NCI-H345 (cell line): ENCODE measurements at places on chromosomes 2 and 18.

DNA sequence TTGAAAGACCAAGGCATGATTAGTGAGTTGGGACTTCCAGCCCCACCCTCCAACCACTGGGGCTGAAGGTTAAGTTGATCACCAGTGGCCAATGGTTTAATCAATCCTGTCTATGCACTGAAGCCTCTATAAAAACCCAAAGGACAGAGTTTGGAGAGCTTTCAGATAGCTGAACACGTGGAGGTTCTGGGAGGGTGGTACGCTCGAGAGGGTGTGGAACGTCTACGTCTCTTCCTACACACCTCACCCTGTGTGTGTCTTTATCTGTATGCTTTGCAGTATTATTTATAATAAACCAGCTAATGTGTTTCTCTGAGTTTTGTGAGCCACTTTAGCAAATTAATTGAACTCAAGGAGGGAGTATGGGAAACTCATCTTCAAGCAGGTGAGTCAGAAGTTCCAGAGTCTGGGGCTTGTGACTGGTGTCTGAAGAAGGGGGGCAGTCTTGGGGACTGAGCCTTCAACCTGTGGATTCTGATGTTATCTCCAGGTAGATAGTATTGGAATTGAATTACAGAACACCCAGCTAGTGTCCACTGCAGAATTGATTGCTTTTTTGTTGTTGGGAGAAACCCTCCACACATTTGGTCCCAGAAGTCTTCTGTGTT is 20.3 kb downstream of the ACTR3 start:
- no peak for DNase-seq

DNA sequence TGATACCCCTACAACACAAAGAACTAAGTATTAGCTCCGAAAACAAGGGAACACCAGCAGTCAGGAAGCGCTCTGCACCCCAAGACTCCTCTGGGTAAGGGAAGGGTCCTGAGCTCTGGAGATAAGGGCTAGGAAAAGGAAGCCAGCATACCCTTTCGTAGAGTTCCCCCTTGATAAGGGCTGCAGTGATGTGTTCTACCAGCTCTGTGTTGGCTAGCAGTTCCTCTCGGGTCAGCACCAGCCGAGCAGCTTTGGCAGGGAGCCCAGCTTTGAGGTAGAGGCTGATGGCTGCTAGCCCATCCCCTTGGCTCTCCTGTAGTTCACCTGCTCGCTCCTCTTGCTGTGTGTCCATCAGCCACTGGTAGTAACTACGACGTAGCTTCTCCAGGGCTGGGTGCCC is 18.9 kb downstream of the KRTCAP3 start:
- no peak for DNase-seq

DNA sequence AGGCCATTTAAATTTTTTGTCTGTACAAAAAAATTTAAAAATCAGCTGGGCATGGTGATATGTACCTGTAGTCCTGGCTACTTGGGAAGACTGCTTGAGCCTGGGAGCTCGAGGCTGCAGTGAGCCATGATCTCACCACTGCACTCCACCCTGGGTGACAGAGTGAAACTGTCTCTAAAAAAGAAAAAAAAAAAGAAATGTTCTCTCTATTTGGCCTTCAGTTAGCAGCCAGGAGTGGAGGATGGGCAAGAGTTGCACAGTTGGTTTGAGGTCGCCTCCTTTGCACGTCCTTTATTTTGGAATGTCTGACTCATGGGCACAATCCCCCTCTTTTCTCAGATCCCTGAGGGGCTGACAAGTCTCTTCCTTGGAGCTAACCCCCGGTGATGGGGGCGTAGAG is 26.3 kb downstream of the ITM2C start:
- no peak for DNase-seq

DNA sequence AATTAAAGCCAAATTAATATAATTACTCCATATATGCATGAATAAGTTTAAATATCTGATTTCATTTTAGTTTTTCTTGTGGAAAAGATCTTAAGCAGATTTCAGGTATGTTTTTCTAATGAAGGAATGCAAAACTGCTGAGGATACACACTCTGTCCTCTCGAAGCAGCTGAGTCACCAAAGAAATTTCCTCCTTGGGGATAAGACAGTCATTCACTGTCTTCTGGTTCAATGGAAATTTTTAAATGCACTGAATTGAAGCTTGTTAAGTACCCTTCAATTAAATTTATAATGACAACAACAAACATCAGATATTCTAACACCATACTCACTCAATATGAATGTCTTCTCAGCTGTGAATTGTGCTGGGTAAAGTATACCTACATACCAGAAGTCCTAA is 101.5 kb upstream of the DNER start:
- no peak for DNase-seq

GRCh38 chr2:102735416-102736109 is 26.3 kb upstream of the TMEM182 start:
- peak; percentile 34 for DNase-seq

GRCh38 chr18:51563396-51563795 is 365.9 kb upstream of the MEX3C start:
- DNase-seq, result no peak

DNA sequence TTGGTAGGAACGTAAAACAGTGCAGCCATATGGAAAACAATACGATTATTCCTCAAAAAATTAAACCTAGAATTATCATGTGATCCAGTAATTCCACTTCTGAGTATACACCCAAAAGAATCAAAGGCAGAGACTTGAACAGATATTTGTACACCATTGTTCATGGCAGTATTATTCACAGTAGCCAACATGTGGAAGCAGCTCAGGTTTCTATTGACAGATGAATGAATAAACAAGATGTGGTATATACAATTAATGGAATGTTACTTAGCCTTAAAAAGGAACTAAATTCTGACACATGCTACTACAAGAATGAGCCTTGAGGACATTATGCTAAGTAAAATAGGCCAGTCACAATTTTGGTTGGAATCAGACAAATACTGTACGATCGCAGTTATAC is 14.2 kb upstream of the RTTN start:
- DNase-seq, result no peak

DNA sequence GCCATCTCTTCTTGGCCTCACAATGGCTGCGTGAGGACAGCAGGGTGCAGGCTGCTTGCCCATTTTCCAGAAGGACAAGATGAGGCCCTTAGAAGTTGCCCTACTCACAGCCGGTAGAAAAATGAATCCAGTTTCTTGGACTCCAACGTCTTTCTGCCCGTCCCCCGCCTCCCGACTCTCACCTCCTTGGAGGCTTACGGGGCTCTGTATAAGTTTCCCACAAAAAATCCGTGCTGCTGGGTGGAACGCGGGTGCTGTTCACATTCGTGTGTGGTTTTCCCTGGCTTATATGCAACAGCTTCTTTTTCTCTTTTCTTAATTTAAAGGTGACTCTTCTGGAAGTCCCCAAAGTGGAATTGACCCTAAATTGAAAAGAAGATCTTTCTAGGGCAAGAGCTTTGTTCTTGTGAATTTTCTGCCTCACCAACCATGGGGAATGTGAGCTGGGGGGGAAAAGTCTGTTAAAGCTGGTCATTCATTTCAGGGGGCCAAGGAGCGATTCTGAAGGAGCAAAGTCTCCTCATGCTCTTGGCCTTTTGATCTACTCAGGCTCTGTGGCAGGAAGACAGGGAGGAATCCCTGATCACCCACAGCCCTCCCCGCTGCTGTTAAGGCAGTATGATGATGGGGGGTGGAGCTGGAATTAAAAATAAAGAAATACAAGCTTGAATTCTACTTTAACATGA is 51.3 kb downstream of the DDX1 start:
- DNase-seq, result no peak

DNA sequence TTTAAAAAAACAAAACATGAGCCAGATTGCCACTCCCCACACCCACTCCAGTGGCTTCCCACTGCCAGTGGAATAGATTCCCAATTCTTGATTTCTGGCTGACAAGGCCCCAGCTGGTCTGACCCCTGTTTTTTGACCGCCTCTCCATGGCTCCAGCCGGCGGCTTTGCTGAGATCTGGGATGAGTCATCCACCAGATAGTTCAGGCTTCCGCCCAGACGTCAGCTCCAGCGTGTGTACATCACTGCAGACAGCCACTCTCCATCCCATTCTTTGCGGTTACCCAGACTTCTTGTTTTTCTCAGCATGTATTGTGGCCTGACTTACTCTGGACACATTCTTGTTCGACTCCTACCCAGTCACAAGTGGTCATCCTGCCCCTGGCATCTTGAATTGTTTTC is 227.9 kb downstream of the GBX2 start:
- DNase-seq, result no peak

DNA sequence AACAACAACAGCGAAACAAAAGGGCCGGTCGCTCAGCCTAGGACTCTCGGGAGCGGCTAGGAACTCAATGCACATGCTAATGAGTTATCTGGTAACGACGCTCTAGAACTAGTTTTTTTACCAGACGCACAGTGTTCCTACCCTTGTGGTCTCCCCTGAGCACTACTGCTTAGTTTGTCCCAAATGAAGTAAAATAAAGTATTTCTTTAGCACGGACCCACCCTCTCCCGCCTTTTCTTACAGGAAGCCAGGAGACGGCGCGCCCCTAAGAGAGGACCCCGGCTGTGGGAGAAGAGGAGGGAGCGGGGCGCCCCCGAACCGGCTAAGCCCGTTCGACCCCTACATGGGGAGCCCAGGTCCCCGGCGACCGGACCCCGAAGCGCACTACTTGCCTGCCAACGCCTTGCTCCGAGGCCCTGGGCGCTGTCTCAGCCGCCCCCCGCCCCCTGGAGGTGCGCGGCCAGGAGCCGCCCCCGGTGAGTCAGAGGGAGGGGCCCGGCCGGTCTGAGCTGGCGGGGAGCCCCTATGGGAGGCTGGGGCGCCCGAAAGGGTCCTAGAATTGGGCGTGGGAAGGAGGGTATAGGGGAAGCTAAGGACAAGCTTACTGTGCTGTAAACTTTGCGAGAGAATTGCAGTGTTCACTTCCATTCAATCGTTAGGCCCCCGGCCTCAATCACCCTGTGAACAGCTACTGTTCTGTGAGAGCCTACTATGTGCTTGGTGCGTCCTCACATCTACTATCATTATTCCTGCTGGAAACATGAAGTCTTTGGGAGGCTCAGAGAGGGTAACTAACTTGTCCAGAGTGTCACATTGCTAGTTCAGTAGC is 3.6 kb upstream of the CAPG start:
- DNase-seq, result no peak

DNA sequence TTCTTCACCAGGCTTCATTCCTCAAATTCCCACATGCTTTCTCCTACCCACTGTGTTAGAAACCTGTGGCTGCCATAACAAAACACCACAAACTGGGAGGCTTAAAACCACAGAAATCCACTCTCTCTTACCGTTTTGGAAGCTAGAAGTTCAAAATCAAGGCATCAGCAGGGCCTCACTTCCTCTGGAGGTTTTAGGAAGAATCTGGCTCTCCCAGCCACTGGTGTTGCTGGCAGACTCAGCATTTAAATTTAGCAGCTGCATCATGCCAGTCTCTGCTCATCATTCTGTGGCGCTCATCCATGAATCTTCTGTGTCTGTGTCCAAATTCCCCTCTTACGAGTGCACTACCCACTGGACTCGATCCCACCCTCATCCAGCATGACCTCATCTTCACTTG is 248.5 kb downstream of the ZNF516 start:
- DNase-seq, result peak; percentile 57

DNA sequence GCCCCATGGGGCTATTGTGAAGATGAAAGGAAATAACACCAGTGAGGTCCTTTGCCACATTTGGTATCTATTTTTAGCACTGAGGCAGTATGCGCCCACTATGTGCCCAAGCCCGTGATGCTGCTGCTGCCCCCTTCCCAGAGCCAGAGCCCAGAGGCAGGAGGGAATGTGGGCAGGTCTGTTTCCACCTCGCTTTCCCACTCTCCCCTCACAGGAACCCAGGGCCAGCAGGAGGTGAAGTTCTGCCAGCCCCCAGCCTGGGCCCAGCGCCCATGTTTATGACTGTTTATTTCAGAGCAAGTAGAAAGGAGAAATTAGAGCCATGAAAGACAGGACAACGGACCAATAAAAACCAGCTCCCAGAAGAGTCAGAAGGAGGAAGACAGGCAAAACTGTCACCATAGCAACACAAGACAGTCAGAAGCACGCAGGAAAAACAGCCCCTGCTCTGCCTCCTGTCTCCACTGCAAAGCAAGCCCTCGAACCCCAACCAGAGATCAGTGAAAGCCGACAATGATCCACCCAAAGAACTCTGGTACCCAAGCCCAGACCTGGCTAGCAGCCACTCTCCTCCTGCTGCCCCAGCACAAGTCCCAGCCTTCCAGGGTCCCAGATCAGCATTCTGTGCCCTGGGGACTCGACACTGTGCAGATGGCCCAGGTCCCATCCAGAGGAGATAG is 1.4 kb downstream of the CYRIA start:
- peak; percentile 28 for DNase-seq

GRCh38 chr2:216034065-216034464 is 20.7 kb upstream of the MREG start:
- peak; percentile 31 for DNase-seq

- DNase-seq, result peak; percentile 76
Observed at GRCh38 chr2:112626604-112627059, 19.1 kb upstream of the SLC20A1 start.

GRCh38 chr2:171509945-171510731 is 12.1 kb upstream of the CYBRD1 start:
- no peak for DNase-seq

DNA sequence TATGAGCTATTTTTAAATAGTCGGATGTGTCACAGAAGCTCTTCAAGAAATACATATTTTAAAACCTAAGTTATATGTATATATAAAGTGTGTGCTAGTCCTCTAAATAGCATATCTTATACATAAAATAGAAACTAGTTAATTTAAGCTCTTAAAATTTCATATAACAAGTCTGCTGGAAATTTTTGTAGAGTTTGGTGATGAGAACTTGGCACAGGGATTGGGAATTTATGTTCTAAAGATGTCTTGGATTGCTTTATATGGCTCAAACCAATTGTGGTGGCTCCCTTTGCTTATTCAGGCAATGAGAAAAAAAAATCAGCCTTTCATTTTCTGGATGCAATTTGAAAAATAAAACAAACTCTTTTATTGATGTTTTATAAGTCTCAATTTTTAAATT is 142.8 kb upstream of the KCNJ3 start:
- DNase-seq, result no peak

- DNase-seq, result peak; percentile 83
Observed at GRCh38 chr2:190467575-190468083, 59.5 kb downstream of the MFSD6 start.

DNA sequence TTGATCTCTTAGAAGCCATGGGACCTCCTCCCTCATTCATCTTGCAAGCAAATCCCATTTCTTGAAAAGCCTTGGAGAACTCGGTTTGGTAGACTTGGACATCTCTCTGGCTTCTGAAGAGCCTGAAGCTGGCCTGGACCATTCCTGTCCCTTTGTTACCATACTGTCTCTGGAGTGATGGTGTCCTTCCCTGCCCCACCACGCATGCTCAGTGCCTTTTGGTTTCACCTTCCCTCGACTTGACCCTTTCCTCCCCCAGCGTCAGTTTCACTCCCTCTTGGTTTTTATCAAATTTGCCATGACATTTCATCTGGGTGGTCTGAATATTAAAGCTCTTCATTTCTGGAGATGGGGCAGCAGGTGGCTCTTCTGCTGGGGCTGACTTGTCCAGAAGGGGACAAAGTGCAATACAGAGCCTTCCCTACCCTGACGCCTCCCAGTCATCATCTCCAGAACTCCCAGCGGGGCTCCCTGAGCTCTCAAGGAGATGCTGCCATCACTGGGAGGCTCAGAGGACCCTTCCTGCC is 20.0 kb downstream of the FOSL2 start:
- no peak for DNase-seq
